Activated CD4-positive, alpha-beta T cell treated with anti-CD3 and anti-CD28 coated beads for 36 hours (primary cell): ENCODE measurements at places on chromosomes 16 and 17. TPM values are rescaled to one million over a fixed set of nuclear protein-coding genes. Genes with fewer than 3 reads are reported as not detected.

Gene TP53TG3B
- 0.37 TPM for total RNA-seq

Gene CDH13
- total RNA-seq, result not detected

Gene ZNF385C
- 0.30 TPM for total RNA-seq

Gene RHBDL1
- total RNA-seq, result 0.59 TPM

Gene CRYBA1
- not detected for total RNA-seq

Gene HIC1
- total RNA-seq, result 16.5 TPM

Gene UBALD2
- total RNA-seq, result 299 TPM

DNA sequence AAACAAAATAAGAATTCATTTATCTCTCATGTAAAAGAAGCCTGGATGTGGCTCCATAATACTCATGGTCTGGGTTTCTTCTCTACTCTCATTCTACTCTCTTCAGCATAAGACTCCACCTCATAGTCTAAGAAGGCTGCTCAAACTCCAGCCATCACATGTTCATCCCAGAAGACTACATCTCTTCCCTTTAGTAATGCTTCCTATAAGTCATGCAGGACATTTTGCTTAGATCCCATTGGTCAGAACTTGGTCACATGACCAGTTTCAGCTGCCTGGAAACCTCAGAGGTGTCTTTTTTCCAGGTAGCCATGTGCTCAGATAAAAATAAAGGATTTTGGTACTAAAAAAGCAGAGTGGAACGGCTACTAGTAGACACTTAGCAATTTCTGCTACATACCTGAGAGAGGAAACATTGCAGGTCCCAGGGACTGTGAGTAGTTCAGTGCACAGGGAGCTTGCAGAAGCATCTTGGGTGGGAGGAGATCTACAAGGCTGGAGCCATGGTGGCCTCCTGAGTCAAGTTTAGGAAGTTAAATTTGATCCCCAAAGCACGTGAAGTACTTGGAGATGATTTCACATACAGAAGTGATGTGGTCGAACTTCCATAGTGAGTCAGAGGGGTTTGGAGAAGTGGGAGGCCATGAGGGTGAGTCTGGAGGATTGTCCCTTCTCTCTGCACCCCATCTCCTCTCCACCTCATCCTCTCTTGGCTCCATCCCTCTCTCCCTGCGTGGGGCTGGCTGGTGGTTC, 110.2 kb downstream of the CCDC182 start:
- DNase-seq, result no peak

DNA sequence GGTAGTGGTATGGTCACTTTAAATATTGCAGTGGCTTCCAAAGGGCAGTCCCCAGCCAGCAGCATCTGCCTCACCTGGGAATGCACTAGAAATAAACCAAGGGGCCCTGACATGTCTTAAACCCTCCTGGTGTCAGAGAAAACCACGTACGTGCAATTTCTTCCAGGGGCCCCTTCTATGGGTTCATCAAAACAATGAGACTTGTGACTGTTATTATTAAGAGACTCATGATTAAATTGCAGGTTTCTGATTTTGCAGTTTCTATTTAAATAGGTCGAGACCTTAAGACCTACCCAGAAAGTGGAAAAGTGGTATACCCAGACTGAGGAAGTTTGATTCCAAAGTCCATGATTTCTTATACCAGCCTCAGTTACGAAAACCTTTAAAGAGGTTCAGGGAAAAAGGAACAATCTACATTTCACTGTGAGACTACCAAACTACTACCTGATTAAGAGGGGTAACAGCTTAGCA, 746 bp upstream of the POLG2 start:
- DNase-seq, result no peak

DNA sequence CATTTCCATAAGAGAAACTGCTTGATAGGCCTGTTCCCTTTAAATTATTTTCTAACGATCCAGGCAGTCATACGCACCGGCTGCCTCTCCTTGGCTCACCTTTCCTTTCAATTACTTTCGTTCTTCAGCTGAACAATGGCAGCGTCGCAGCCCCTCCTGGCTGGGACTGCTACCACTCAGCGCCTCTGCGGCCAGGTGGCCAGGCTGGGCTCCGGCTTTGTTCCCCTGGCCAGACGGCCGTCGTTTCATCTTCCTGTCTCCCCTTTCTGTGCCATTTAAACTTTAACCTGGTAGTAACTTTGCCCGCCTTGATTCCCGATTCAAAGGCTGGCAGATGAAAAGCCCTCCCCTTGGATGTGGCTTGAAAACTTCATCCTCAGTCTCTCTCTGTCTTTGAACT, 79.0 kb downstream of the C16orf78 start:
- DNase-seq, result no peak

DNA sequence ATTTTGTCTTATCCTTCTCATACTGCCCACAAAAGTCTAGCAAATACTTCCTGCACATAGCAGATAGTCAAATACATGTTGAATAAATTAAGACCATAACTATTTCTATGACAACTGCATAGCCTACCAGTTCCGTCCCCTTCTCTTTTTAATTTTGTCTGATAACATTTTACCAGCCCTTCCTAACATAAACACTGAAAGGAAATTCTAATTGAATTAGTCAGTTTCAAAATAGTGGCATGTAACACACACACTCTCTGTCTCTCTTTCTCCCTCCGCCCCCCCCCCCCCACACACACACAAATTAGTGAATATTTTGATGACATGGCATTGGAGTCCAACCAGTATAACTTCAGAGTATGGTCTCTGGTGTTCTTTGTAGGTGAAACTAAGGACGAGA, 41.8 kb downstream of the TNRC6C start:
- no peak for DNase-seq

DNA sequence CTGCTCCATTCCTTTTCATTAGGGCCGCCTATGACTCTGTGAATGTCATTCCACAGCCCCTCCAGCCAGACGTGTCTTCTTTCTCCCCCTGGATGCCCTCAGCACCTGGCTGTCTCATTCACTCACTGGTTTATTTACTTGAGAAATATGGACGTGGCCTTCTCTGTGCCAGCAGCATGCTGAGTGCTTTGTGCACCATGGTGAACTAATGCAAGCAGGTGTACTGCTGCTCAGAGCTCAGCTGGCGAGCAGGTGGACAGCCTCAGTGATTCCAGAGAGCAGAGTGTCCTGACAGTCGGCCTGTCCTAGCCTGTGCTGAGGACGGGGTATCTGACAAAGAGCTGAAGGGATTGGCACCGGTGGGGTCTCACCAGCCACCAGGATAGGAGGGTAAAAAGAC, 96.7 kb downstream of the GNAO1 start:
- DNase-seq, result no peak

DNA sequence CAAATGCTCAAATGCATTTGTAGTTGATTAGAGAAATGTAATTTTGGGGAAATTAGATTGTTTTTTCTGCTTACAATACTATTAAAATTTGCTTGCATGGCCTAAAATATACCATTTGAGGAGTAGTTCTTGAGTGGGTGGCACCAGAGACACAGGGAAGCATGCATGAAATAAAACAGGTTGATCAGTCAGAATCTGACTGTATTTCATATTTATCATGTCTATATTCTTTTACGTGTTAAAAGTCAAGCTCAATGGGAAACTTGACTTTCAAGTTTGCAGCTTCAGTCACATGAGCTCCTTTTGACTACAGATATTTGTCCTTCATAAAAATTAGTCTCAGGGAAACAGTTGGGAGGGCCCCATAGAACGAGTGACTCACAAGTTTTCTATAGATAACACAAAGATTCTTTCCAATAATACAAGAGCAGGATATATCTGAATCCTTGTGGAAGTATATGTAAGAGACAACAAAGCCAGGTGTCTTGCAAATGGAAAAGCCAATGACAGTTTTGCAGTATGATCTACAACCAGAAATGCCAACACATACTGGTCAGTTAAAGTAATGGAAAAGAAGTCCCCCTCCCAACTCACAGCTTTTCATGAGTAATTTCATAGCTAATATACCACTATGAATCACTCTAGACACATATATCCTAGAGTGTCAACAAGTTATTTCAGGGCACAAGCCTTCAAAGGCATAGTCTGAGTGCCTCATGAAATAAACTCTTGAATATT, 42.2 kb upstream of the CORO6 start:
- DNase-seq, result peak; percentile 18

GRCh38 chr17:64270885-64271284, 7.8 kb upstream of the TEX2 start:
- no peak for DNase-seq

- peak; percentile 79 for DNase-seq
Measured at GRCh38 chr16:80583466-80583865, 42.7 kb downstream of the DYNLRB2 start.

DNA sequence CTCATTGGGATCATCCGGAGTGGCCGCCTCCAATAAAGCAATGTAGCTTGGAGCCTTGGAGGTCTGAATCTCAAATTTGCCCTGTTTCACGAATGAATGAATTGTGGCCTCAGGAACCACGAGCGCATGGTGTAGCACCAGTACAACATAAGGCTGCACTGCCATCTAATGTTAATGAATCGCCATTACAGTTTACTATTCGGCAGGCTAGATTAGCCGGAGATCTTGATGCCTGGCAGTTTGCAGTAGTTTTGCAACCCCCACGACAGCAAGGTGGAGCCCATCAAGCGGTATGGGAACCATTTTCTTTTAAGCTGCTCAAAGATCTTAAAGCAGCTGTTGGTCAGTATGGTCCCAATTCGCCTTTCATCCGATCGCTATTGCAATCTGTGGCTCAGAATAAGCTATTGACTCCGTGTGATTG, 18.8 kb downstream of the ALOX15B start:
- peak; percentile 63 for DNase-seq

GRCh38 chr17:39979016-39979670, 1.5 kb upstream of the PSMD3 start:
- DNase-seq, result no peak

- no peak for DNase-seq
Measured at GRCh38 chr16:89988951-89989350, 30.3 kb downstream of the DBNDD1 start.

- DNase-seq, result peak; percentile 49
Measured at GRCh38 chr16:17470182-17470907, 415 bp downstream of the XYLT1 start.

- DNase-seq, result no peak
Measured at GRCh38 chr17:34390649-34391048, 27.6 kb upstream of the CCL1 start.
